AG08396 (cell line): ENCODE measurements at places on chromosomes 2 and 18.
A peak's percentile ranks its signal among the peaks of the same experiment; 100 is the strongest.

DNA sequence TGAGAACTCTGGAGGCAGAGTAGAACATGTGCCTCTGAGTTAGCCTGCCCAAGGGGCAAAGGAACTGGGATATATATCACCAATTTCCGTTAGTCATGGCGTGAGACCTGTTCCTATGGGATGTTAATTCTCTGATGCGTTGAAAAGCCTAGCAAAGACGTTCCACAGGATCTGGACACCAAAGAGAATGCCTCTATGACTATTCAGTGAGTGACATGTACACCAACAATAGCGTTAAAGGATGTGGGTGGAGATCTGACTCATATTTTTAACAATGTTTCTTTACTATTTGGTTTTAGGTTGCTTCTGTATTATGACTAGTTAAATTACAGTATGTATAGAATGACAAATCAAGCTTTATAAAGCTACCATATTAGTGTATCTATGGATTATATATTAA is 320.9 kb upstream of the MC4R start:
- no peak for DNase-seq

DNA sequence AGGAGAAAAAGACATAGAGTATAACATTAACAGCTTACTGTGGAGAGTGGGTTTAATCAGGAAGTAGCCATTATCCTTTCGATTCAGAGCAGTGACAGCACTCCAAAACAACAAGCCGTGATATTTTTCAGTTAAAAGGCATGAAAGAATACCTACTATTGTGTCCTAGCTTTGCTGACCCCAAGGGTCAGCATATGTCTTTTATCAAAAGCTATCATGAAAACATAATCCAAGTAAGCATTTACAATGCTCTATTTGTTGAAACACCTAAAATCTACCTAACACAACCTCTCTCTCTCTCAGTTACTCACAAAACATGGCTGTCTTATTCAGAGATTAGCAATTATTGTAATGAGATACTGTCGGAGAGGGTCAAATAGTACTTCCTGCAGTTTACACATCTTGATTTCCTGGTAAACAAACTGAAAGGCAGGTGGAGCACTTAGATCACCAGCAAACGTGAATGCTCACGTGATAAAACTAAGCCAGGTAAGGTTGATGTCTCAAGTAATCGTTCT is 100.0 kb downstream of the BAZ2B start:
- DNase-seq, result peak; percentile 8

DNA sequence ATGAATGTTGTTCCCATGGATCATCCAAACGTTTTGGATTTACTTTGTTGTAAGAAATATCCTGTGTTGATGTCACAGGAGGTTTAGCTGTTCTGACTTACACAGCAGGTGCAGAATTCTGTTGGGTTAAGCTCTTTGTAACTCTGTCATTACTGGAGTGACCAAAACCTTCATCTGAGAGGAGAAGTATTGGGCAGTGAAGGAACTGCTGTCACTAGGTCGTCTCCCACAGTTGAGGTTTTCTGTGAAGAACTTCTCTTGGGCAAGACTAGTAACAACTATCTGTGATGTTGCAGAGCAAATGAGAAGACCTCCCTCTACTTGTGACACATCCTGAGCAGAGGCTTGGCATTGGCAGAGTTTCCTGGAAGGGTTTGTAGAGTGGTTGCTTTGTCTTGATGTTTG is 2.9 kb downstream of the SPTBN1 start:
- peak; percentile 66 for DNase-seq

DNA sequence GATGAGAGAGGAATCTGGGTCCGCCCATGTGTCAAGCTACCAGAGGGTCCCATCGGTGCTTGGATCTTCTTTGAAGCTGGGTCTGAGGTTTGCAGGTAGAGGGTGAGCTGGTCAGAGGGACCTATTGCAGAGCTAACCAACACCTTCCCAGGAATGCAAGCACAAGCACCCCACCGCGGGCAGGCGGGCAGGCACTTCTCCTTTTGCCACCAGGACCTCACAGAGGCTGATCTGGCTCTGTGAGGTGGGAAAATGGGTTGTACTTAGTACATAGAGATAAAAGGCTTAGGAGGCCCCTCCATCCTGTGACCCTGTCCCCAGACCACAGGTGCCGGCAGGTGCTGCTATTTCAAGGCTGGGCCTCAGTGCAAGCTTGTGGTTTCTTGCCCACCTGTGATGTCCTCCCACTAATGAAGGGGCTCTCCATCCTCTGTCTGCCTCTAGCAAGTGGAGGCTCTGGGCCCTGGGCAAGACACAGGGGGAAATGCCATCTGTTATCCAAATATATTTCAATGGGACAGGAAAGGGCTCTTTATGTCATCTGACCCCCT is 31.4 kb upstream of the IL37 start:
- no peak for DNase-seq

- no peak for DNase-seq
Measured at GRCh38 chr18:65235966-65236624, 514.7 kb upstream of the CDH7 start.

GRCh38 chr2:57156231-57156924 is 890.2 kb upstream of the VRK2 start:
- DNase-seq, result no peak

DNA sequence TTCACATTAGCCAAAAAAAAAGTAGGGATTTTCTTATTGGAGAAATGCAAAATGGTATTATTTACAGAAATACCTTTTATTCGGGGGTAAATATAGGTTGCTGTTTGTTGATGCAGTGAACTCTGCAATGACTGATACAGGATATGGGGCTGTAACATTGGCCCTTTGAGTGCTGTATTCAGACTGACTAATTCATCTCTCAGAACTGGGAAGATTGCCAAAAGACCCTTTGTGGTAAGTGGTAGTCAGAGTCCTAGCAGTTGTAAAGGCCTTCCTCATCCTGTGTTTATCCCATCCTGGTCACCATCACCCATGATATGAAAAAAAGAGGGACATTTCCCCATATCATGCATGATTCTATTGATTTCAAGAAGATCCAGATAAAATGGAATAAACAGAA is 14.0 kb upstream of the DCC start:
- DNase-seq, result no peak

GRCh38 chr2:107932979-107933378 is 53.3 kb upstream of the SLC5A7 start:
- DNase-seq, result no peak

GRCh38 chr2:8368463-8368862 is 313.4 kb upstream of the ID2 start:
- no peak for DNase-seq
